ENCODE measurements at places on chromosomes 3 and 15. TPM values are rescaled to one million over a fixed set of nuclear protein-coding genes. Genes with fewer than 3 reads are reported as not detected.

IMPG2 gene
- 0.21 TPM for polyA plus RNA-seq

EOMES gene
- 0.14 TPM for polyA plus RNA-seq

ST8SIA2 gene
- polyA plus RNA-seq = not detected

SLC28A1 gene
- not detected for polyA plus RNA-seq

FAM240A gene
- polyA plus RNA-seq = not detected

DNA sequence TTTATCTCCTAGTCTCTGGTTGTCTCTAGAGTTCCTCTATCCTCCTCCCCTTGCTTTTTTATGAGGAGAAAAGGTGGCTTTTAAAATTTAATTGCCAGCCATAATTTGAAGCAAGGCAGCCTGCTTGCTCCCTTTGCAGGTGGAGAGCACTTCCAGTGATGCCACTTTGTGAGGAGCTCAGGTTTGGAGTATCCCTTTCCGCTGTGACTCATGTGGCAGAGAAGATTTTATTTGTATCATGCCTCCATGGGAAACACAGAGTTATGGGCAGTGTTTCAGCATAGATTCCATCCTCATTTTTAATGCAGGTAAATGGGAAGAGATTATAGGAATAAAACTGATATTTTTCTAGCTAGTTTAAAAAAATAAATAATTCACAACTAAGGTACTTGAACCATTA, 7.0 kb downstream of the PPM1L start:
- DNase-seq = no peak

DNA sequence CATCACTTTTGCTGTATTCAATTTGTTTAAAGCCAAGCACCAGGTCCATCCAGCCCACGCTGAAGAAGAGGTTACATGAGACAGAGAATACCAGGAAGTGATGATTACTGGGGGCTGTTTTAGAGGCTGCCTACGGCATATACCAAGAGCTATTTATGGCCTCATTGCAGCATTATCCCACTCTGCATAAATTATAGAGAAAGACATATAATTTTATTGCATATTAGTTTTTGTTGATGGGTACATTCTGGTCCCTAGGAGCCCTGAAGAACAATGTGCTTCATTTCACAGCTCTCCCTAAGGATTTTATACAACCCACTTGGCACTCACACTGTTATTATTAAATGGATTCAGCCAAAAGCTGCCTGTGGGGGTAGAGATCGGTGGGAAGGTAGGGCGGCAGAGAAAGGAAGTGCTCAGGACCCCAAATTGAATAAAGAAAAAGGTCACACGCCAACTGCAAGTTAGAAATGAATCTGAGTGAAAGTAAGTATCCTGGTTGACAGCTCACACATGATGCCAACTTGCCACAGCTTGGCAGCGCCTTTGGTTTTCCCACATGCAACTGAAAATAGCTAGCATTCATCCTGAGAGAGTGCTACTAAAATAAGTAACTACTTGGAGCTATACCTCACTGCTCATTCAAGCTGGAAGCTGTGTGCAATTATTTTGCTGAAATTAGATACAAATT, 73.7 kb downstream of the CCNL1 start:
- DNase-seq = no peak

- DNase-seq = no peak
Measured at GRCh38 chr3:65996589-65996988, 42.1 kb downstream of the MAGI1 start.

DNA sequence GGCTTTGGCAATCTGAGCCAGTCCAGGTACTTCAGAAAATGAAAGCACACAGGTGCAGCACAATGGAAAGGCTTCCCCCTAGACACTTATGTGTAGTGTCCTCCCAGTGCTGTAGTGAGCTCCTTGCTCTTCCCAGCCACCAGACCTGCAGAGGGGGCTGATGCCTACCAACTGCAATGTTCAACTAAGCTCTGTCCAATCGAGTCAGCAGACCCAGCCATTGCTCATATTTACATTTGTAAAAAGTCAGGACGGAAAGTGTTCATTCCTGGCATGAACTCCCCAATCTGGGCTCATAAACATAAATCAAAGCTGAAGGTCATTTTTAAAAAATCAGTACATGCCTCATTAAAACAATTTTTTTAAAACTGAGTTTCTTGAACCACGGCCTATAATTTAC, 73.0 kb downstream of the FOXP1 start:
- no peak for DNase-seq

GRCh38 chr3:127497676-127498075, 92.9 kb downstream of the TPRA1 start:
- no peak for DNase-seq

GRCh38 chr15:72916897-72917296, 133.3 kb upstream of the ADPGK start:
- DNase-seq = no peak

GRCh38 chr15:66879531-66880368, 177.7 kb downstream of the SMAD6 start:
- no peak for DNase-seq

- DNase-seq = no peak
Measured at GRCh38 chr3:48709051-48709461, 8.0 kb downstream of the IP6K2 start.

DNA sequence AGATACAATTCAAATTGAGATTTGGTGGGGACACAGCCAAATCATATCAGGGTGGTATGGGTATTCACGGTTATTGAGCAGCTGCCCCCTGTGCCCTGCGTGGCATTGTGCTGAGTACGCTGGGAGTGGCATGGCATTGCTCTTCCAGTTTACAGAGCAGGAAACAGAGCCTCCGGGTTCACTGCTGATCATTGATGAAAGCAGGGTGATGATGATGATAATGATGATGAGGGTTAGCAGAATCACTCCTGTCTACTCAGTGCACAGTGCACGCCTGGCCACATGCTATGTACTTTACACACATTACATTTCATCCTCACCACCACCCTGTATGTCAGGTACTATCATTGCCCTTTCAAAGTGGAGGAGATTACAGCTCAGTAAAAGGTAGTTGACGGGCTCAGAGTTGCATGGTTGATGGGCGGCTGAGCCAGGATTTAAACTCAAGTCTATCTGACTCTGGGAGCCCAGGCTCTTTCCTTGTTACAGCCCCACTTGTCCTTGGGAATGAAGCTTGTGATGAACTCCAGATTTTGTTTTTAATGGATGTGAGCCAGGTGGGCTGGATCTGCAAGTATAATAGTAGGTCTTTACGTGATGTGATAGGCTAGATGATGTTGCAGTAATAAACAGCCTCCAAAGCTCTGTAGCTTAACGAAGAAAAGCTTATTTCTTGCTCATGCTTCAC, 87.6 kb upstream of the MYZAP start:
- no peak for DNase-seq

- no peak for DNase-seq
Measured at GRCh38 chr15:88649753-88650551, 11.1 kb downstream of the ISG20 start.

DNA sequence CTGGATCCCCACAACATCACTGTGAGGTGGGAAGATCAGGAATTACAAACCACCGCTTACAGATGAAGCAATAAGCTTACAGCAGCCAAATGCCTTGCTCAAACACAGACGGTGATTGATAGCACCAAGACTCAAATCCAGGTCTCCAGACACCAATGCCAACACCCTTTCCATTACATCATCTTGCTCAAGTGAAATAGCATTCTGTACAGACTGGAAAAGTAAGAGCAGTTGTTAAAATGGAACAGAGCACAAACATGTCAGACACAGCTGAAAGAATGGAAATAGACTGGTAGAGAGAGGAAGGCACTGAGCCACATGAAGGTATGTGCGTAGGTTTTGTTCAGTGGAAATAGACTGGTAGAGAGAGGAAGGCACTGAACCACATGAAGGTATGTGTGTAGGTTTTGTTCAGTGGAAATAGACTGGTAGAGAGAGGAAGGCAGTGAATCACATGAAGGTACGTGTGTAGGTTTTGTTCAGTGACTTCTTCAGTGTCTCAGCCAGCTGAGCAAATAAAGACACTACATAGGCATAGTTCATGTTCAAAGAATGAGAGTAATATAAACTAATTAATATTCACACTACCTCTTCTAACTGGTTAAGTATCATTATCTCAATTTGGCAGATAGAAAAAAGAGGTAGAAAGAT, 15.6 kb downstream of the CLDN1 start:
- no peak for DNase-seq

DNA sequence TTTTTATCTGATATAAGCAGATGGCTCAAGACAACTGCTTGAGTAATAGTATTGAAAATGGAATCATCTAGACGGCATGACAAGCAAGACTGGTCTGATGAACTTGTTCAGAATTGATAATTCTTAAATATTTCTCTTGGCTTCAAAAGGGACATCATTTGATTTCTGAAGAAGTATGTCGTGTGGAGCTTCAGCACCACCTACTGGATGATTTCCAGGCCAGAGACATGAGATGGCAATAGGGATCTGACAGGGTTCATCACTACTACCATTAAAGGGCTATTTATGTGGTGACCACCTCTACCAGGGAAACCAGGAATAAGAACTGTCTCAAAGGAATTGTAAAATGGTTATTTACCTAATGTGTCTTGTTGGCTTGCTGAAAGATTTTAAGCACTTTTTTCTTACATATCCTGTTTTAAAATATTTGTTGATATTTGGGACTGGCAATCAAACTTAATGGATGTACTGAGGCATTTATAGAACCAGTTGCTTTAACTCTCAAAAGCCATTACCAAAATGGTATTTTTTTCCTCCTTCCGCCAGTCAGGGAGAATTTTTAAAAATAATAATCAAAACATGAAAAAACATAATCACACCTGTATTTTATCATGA, 99.5 kb upstream of the FAM98B start:
- DNase-seq = peak; percentile 73

DNA sequence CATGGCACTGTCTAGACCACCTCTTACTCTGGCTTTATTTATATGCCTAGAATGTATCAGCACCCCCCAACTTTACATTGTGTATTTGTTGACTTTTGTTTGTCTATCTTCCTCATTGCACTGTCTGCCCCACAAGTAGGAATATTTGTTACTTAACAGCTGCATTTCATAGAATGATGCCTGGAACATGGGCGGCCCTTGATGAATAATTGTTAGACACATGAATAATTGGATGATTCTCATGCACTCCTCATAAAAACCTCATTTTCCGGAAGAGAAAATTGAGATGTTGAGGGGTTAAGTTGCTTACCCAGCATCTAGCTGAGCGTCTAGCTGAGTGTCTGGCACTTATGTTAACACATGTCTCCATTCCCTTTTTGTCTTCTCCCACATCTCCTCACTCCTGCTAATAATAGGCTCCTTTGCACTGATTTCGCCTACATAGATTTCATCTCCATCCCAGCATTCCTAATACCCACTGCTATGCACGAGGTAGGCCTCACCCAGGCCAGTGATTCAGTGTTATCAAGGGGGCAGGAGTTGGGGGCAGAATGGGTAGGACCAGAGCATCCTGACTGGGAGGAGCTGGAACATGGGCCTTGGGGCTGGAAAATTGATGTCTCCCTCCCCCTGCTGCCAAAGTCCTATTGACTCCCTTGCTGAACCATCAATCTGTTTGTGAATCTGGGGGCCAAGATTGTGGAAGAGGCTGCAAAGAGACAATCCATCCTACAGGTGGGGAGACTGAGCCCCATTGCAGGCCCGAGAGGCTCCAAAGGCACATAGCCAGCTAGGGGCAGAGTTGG, 7.8 kb upstream of the WNT7A start:
- DNase-seq = no peak

- peak; percentile 65 for DNase-seq
Measured at GRCh38 chr3:119637679-119638477, 22.5 kb downstream of the POPDC2 start.

- DNase-seq = no peak
Measured at GRCh38 chr3:60931452-60931851, 319.8 kb downstream of the FHIT start.

GRCh38 chr3:95134693-95135413, 1072.0 kb downstream of the NSUN3 start:
- DNase-seq = no peak

All from B cell (primary cell).